GDM1 (cell line): ENCODE measurements at places on chromosomes 3 and 15.

- DNase-seq = no peak
These were observed 23.1 kb downstream of the ABHD6 start for GRCh38 chr3:58260733-58261132.

GRCh38 chr15:99669250-99669649 lies 64.0 kb downstream of the LYSMD4 start:
- no peak for DNase-seq

- no peak for DNase-seq
These were observed 79.8 kb downstream of the CNTN3 start for GRCh38 chr3:74534611-74535010.

- DNase-seq = no peak
These were observed 64.3 kb downstream of the IGF2BP2 start for GRCh38 chr3:185760550-185760949.

- no peak for DNase-seq
These were observed 99.9 kb downstream of the CLDN1 start for GRCh38 chr3:190222360-190222759.

- DNase-seq = no peak
These were observed 141.8 kb upstream of the ICE2 start for GRCh38 chr15:60620708-60621107.

GRCh38 chr3:23164746-23165145 lies 38.4 kb upstream of the UBE2E2 start:
- no peak for DNase-seq

GRCh38 chr3:157429708-157430107 lies 6.9 kb upstream of the PTX3 start:
- DNase-seq = no peak

- no peak for DNase-seq
These were observed 30.6 kb upstream of the SLC6A6 start for GRCh38 chr3:14371573-14372474.

DNA sequence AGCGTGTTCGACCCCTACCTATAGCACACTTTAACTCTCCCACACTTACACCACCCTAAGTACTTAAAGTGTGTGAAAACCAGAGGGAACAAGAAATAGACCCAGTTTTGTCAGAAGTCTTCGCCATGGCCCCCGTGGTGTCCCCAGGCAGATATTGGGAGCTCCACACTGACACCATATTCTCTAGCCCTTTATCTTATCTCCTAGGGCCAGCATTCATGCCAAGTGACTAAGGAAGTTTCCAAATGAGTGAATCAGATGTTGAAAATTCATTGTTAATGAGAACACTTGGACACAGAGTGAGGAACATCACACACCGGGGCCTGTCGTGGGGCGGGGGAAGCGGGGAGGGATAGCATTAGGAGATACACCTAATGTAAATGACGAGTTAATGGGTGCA lies 31.8 kb downstream of the P3H2 start:
- DNase-seq = no peak

- no peak for DNase-seq
These were observed 72.6 kb downstream of the ZBTB20 start for GRCh38 chr3:115074502-115074901.

GRCh38 chr15:31440754-31441311 lies 114.2 kb downstream of the KLF13 start:
- no peak for DNase-seq

DNA sequence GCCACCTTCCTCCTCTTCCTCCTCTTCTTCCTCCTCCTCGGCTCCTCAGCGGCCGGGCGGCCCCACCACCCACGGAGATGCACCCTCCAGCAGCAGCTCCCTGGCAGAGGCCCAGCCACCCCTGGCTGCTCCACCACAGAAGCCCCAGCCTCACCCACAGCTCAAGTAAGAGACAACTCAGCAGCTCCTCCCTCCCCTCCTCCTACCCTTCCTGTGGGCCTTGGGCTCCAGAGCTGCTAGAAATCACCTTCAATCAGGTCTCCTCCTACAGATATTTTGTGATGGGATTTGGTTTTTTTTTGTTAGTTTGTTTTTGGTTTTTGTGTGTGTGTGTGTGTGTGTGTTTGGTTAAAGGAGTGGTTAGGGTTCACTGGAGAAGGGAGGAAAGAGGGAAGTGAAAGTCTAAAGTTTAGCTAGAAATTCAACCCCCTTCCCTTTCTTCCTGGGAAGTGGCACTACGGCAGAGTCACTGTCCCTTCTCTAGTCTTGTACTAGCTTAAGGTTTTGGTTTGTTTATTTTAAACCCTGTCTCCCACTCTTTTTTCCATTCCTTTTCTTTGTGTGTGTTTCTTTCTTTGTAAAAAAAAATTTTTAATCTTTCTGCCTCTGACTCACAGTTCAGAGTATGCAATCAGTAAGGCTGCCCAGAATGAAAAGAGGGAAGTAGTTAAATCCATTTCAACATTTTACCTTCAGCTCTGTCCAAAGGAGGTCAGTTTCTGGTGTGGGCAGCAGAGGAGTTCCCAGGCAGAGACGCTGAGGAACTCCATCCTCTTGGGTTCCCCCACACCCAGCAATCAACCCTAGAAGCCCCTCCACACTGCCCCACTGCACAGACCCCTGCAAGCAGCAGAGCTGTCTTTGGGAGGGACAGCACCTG lies 29.0 kb upstream of the TIMP4 start:
- peak; percentile 44 for DNase-seq

GRCh38 chr15:96345560-96346399 lies 15.3 kb downstream of the NR2F2 start:
- DNase-seq = no peak

DNA sequence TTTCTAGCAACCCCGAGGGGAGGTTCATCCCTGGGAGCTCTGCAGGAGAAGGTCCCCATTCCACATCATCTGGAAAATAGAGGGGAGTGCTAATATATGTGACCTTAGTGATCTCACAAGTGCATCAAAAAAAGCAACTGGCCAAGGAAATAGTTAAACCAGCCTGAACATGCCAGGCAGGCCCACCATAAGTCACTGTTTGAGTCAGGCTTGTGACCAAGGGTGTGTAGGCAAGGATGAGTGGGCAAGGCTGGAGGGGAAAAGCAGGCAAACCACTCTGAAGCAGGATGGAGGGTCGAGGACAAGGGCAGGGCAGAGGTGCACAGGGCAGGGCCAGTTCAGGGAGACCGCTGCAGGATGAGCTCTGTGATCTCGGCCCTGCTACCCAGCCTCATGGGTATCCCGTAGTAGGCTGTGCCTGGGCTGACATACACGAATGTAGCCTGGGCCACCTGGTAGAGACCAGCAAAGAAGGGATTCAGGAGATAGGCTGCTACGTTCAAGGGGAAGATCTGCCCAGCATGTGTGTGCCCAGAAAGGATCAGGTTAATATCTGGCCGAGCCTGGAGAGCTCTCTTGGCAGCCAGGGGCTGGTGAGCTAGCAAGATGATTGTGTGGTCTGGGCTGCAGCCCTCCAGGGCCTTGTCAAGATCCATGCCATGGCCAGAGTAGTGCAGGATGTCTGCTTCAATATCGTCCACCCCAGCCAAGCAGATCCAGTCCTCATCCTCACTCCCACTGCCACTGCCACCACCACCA lies 4.3 kb downstream of the GLB1 start:
- no peak for DNase-seq

DNA sequence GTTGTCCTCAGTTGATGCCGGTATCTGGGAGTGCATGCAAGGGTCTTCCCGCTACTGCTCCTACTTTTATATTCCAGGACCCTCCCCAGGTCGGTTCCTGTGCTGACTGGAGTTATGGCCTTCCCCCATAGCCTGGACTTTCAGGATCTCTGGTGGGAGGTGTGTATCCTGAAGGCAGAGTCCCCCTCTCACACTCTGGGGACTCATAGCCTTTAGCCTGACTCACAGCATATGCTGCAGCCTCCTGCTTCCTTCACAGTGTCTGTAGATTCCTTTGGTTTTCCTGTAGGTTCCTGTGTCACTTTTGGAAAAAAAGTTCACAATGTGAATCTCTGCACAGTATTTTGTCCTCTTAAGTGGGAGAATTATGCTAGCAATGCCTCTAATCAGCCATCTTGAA lies 180.6 kb upstream of the RBMS3 start:
- no peak for DNase-seq
